Activated CD8-positive, alpha-beta T cell treated with anti-CD3 and anti-CD28 coated beads for 36 hours (primary cell): ENCODE measurements at places on chromosomes 2 and 18. TPM values are rescaled to one million over a fixed set of nuclear protein-coding genes. Genes with fewer than 3 reads are reported as not detected.

DGUOK gene
- total RNA-seq = 96.4 TPM

ADNP2 gene
- total RNA-seq = 22.1 TPM

CENPA gene
- total RNA-seq = 32.5 TPM

ASB18 gene
- not detected for total RNA-seq

ABCB11 gene
- not detected for total RNA-seq

TXNDC2 gene
- total RNA-seq = not detected

GRP gene
- total RNA-seq = not detected

ALKAL2 gene
- not detected for total RNA-seq

COPS7B gene
- 51.3 TPM for total RNA-seq

ADAM23 gene
- 0.07 TPM for total RNA-seq

PKDCC gene
- total RNA-seq = not detected

CHST10 gene
- total RNA-seq = 10.5 TPM

MRPL33 gene
- total RNA-seq = 54.6 TPM

INHA gene
- total RNA-seq = not detected

GALR1 gene
- not detected for total RNA-seq

TDRD15 gene
- total RNA-seq = not detected

HOXD10 gene
- not detected for total RNA-seq

RGPD3 gene
- 0.34 TPM for total RNA-seq

CIDEA gene
- total RNA-seq = not detected

IL1B gene
- not detected for total RNA-seq

OST4 gene
- total RNA-seq = 262 TPM

MEP1B gene
- not detected for total RNA-seq

RESP18 gene
- total RNA-seq = not detected

KHK gene
- total RNA-seq = 6.7 TPM

C2orf92 gene
- 6.8 TPM for total RNA-seq

UGT1A8 gene
- total RNA-seq = not detected

SLC19A3 gene
- total RNA-seq = not detected

SPDYA gene
- total RNA-seq = 1.4 TPM

ZNF519 gene
- 14.9 TPM for total RNA-seq

LYPD6B gene
- total RNA-seq = not detected

KRTCAP3 gene
- 4.3 TPM for total RNA-seq

STK25 gene
- total RNA-seq = 104 TPM

CRYGC gene
- total RNA-seq = not detected

LYG1 gene
- total RNA-seq = 0.81 TPM

SLC5A7 gene
- not detected for total RNA-seq

LRP2 gene
- 2.2 TPM for total RNA-seq

PSMD1 gene
- total RNA-seq = 106 TPM

CLASP1 gene
- 61.4 TPM for total RNA-seq

SUCLG1 gene
- 69.1 TPM for total RNA-seq

ATG4B gene
- total RNA-seq = 94.6 TPM

C18orf54 gene
- total RNA-seq = 7.3 TPM

BUB1 gene
- total RNA-seq = 102 TPM

SULT1C4 gene
- not detected for total RNA-seq

CCL20 gene
- 5.3 TPM for total RNA-seq

AMER3 gene
- total RNA-seq = not detected

CACNB4 gene
- total RNA-seq = 0.34 TPM

UGT1A10 gene
- not detected for total RNA-seq

OTOF gene
- 0.81 TPM for total RNA-seq

PEX13 gene
- total RNA-seq = 16.8 TPM

TWIST2 gene
- total RNA-seq = not detected

QPCT gene
- total RNA-seq = 0.56 TPM

ALLC gene
- not detected for total RNA-seq

AQP12B gene
- not detected for total RNA-seq

FAM237A gene
- not detected for total RNA-seq
